ENCODE measurements at places on chromosomes 2 and 18.

GRCh38 chr2:71550801-71551630 is 97.7 kb downstream of the DYSF start:
- DNase-seq = no peak

DNA sequence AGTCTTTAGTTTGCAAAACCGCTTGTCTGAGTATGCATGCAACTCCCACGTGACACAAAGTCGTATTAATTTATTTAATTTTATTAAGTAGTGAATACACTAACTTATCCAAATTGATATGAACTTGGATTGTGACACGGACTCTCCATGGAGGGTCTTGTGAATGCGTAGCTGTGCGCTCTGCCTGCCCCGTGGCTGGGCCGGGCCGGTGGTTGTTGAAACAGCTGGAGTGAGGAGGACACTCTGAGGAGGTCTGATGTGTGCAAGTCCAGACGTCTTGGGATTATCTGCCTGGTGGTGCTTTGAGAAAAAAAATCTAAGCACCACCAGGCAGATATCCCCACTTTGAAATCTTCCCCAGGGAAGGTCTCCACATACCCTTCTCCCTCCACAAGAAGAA is 41.0 kb upstream of the RBM44 start:
- no peak for DNase-seq

GRCh38 chr2:226644399-226644865 is 155.2 kb downstream of the IRS1 start:
- no peak for DNase-seq

GRCh38 chr2:215728504-215729065 is 284.8 kb downstream of the MREG start:
- DNase-seq = no peak

- DNase-seq = no peak
Observed at GRCh38 chr2:226799976-226800940, 638 bp upstream of the IRS1 start.
